Aorta (tissue), 5 donors: ENCODE measurements at places on chromosomes 2 and 18. TPM values are rescaled to one million over a fixed set of nuclear protein-coding genes. Genes with fewer than 3 reads are reported as not detected.

The PSTPIP2 gene
- 2.0 TPM for polyA plus RNA-seq

The IL1RL1 gene
- 6.9 TPM for polyA plus RNA-seq

The CNNM4 gene
- 2.3 TPM for polyA plus RNA-seq

The OSBPL1A gene
- 30.9 TPM for polyA plus RNA-seq

The CXCR2 gene
- polyA plus RNA-seq = 0.05 TPM

The OSR1 gene
- polyA plus RNA-seq = 13.1 TPM

The CAPN14 gene
- polyA plus RNA-seq = 0.18 TPM

The SCG2 gene
- polyA plus RNA-seq = 4.1 TPM

The ARHGAP15 gene
- 9.8 TPM for polyA plus RNA-seq

The GKN1 gene
- 5.1 TPM for polyA plus RNA-seq

- no peak for DNase-seq
- H3K27me3 ChIP-seq = no peaks in the 10 kb centered on the region
- H3K4me1 ChIP-seq = peaks cover 6% of the 10 kb centered on the region
- H3K36me3 ChIP-seq = no peaks in the 10 kb centered on the region
These were observed 335 bp downstream of the TRAK2 start for GRCh38 chr2:201450954-201451291.

GRCh38 chr2:127182626-127183458 is 37.3 kb downstream of the CYP27C1 start:
- DNase-seq = no peak
- H3K4me3 ChIP-seq = no peak overlapping the region
- H3K27me3 ChIP-seq = no peaks in the 10 kb centered on the region
- no peaks in the 10 kb centered on the region for H3K4me1 ChIP-seq

DNA sequence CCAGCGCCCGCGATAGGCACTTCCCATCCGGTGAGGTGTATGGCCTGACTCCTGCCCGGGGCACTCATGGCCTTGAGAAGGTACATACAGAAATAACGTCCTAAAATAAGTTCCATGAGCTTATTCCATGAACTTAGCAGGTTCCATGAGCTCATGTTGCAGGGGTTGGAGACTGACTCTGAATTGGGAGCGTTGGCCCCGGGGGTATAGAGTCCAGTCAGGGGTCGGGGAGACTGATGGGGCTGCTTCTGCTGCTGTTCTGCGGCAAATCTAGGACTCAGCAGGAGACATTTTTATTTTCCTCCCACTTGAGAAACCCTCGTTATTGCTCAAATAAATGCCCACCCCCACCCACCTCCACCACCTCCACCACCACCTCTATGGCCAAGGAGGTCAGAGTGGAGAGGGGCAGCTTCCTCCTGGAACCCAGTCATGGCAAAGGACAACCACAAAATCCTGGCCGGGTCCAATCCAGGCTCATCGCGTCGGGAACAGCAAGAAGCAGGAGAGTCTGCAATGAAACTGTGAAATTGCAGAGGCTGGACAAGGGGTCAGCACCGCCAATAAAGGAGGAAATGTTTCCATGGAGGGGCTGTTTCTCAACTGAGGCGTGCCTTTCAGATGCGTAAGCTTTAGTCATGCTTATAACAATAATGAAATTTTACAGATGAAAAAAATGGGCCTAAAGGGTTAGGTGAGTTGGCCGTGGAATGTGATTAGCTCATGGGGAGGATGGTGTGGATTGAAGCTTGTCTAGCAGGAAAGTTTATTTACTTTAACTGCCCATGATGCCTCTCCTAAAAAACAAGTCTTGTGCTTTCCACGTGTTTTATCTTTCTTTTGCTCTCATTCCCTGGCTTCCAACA is 136.6 kb upstream of the ALKAL2 start:
- H3K27ac ChIP-seq = no peak overlapping the region
- no peaks in the 10 kb centered on the region for H3K36me3 ChIP-seq
- no peak overlapping the region for H3K4me3 ChIP-seq
- H3K27me3 ChIP-seq = no peaks in the 10 kb centered on the region

- H3K4me1 ChIP-seq = no peaks in the 10 kb centered on the region
- H3K4me3 ChIP-seq = no peak overlapping the region
- H3K36me3 ChIP-seq = no peaks in the 10 kb centered on the region
These were observed 58.9 kb downstream of the KIAA1328 start for GRCh38 chr18:36887864-36888263.

GRCh38 chr2:196959281-196959680 is 32.8 kb upstream of the PGAP1 start:
- no peak overlapping the region for H3K4me3 ChIP-seq
- no peaks in the 10 kb centered on the region for H3K4me1 ChIP-seq
- no peaks in the 10 kb centered on the region for H3K36me3 ChIP-seq
- DNase-seq = no peak

- no peaks in the 10 kb centered on the region for H3K36me3 ChIP-seq
- no peak overlapping the region for H3K27ac ChIP-seq
- no peaks in the 10 kb centered on the region for H3K27me3 ChIP-seq
- no peak overlapping the region for H3K4me3 ChIP-seq
- no peak for DNase-seq
- no peaks in the 10 kb centered on the region for H3K4me1 ChIP-seq
These were observed 27.8 kb downstream of the ID2 start for GRCh38 chr2:8709611-8710010.

DNA sequence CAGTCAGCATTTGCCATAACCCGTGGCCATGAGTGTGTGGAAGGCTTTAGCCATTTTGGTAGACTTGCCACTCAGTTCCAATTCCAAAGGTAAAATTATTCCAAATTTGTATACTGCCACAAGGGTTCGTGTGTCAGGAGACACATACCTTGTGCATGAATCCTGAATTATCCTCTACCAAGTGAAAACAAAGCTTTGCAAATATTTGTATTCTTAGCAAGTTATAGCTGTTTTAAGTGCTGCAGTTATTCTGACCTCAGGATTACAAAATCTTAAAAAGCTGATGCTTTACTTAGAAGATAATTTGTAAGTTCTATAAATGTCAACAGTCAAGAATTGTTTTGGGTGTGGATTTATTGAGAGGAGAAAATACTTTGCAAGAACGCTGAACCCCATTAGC is 100.6 kb downstream of the ANTXR1 start:
- no peak overlapping the region for H3K4me3 ChIP-seq
- no peaks in the 10 kb centered on the region for H3K27me3 ChIP-seq

- no peaks in the 10 kb centered on the region for H3K4me1 ChIP-seq
- H3K4me3 ChIP-seq = no peak overlapping the region
- no peaks in the 10 kb centered on the region for H3K36me3 ChIP-seq
- no peaks in the 10 kb centered on the region for H3K27me3 ChIP-seq
- H3K27ac ChIP-seq = no peak overlapping the region
These were observed 183.0 kb downstream of the PMAIP1 start for GRCh38 chr18:60082790-60083189.

- no peaks in the 10 kb centered on the region for H3K4me1 ChIP-seq
- H3K36me3 ChIP-seq = no peaks in the 10 kb centered on the region
- H3K27ac ChIP-seq = no peak overlapping the region
These were observed 78.4 kb downstream of the LIMS1 start for GRCh38 chr2:108612514-108613183.

DNA sequence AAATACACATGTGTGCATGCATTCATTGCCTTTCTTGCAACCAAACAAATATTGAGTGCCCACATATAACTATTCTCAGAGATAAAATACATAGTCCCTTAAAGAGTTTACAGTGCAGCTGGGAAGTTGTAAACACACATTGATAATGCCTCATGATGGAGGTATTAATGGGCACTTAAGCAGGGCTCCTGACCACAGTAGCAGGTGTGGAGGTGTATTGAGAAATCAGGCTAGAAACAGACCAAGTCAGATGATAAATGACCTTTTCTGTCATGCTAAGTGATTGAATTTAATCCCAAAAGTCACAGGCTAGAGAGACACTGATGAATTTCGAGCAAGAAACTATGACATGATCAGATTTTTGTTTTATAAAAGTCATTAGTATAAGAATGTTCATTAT is 157.7 kb downstream of the ZNF385B start:
- no peak overlapping the region for H3K4me3 ChIP-seq
- no peaks in the 10 kb centered on the region for H3K27me3 ChIP-seq
- H3K27ac ChIP-seq = no peak overlapping the region
- H3K4me1 ChIP-seq = no peaks in the 10 kb centered on the region
- DNase-seq = no peak

DNA sequence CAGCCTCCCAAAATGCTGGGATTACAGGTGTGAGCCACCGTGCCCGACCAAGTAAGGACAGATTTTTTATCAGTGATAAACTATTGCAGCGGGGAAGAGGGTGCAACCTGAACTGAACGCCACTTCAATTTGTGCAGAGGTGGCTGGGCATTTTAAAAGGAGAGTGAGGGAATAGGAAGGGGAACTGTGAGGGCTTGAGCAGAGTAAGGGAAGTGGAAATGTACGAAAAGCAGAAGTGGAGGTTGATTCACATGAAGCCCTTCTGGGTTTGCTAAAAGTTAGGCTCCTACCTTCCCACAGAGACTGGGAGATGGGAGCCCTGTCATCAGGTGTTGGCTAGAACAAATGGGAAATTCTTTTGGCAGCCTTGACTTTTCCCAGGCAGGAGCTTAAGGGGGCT is 6.1 kb downstream of the STK11IP start:
- H3K27ac ChIP-seq = no peak overlapping the region
- peaks cover 3% of the 10 kb centered on the region for H3K36me3 ChIP-seq
- DNase-seq = no peak

DNA sequence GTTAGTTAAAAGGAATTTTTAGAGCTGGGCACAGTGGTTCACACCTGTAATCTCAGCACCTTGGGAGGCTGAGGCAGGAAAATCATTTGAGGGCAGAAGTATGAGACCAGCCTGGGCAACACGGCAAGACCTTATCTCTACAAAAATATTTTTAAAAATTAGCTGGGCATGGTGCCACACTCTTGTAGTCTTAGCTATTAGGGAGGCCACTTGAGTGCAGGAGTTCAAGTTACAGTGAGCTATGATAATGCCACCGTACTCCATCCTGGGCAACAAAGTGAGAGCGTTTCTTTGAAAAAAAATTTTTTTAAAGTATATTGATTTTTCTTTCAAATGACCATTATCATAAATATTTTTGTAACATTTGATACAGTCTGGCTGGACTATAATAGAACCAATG is 93.6 kb upstream of the FAM117B start:
- H3K36me3 ChIP-seq = no peaks in the 10 kb centered on the region
- no peak overlapping the region for H3K27ac ChIP-seq
- H3K4me3 ChIP-seq = no peak overlapping the region
- H3K27me3 ChIP-seq = no peaks in the 10 kb centered on the region
- no peak for DNase-seq

GRCh38 chr2:241848761-241849615 is 9.7 kb downstream of the PDCD1 start:
- H3K4me3 ChIP-seq = no peak overlapping the region
- H3K27me3 ChIP-seq = no peaks in the 10 kb centered on the region
- H3K36me3 ChIP-seq = no peaks in the 10 kb centered on the region
- DNase-seq = no peak
- no peaks in the 10 kb centered on the region for H3K4me1 ChIP-seq

- no peaks in the 10 kb centered on the region for H3K36me3 ChIP-seq
- H3K4me1 ChIP-seq = no peaks in the 10 kb centered on the region
- no peaks in the 10 kb centered on the region for H3K27me3 ChIP-seq
- DNase-seq = no peak
- H3K4me3 ChIP-seq = no peak overlapping the region
These were observed 150.7 kb upstream of the SLC14A2 start for GRCh38 chr18:45464619-45465018.

DNA sequence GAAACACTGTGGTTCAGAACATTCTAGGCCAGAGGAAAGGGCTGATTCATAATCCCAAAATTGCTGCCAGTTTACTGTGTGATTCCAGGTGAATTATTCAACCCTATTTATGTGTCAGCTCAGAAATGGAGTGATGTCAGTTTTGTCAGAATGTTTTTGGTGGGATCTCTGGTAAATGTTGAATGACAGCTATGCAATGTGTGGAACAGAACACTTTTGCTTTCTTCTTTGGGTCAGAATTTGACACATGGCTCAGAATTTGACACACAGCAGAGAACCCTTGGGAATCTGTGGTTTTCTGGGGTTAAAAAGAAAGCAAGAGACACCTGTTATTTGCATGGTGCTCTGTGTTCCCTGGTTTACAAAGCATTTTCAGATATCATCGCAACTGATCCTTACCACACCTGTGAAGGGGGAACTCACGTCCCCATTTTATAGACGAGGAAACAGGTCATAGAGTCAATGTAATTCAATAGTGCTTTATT is 1.6 kb upstream of the MTA3 start:
- H3K4me1 ChIP-seq = no peaks in the 10 kb centered on the region
- H3K27ac ChIP-seq = peak overlapping the region; percentile 16
- no peaks in the 10 kb centered on the region for H3K27me3 ChIP-seq
- no peak for DNase-seq
- H3K36me3 ChIP-seq = no peaks in the 10 kb centered on the region
- H3K4me3 ChIP-seq = no peak overlapping the region

DNA sequence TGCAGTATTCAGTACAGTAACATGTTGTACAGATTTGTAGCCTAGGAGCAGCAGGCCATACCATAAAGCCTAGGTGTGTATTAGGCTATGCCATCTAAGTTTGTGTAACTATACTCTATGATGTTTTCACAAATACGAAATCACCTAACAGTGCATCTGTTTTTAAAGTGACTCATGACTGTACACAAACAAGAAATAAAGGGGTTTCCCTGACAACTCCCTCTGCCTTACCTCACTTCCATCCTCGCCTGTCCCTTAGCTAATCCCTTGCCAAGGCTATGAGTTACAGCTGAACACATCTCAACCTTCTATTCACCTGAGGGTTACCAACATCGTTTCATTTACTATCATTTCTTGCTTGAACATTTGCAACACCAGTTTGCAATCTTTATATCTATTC is 78.6 kb upstream of the RPRM start:
- H3K4me1 ChIP-seq = no peaks in the 10 kb centered on the region
- H3K36me3 ChIP-seq = no peaks in the 10 kb centered on the region
- H3K27me3 ChIP-seq = no peaks in the 10 kb centered on the region
- H3K4me3 ChIP-seq = no peak overlapping the region

- no peaks in the 10 kb centered on the region for H3K27me3 ChIP-seq
- H3K36me3 ChIP-seq = no peaks in the 10 kb centered on the region
- DNase-seq = no peak
- no peak overlapping the region for H3K4me3 ChIP-seq
- H3K27ac ChIP-seq = no peak overlapping the region
These were observed 147.7 kb downstream of the KLHL29 start for GRCh38 chr2:23532391-23533337.

DNA sequence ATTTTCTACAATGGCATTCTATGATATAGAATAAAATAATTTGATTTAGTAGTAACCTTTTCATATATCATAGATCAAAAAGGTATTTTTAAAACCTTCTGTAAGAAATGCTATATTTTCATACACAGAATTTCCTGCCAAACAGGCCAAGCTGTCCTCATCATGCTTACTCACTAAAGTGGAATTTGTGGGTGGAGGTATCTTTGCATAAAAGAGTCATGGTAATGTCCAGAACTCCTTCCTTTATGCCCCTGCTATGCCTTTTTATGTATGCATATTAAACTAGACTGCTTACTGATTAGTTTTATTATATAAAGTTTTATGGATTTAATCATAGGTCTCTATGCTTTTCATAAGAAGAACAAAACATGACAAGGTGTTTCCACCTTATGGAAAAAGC is 27.5 kb upstream of the MARCHF7 start:
- H3K27ac ChIP-seq = no peak overlapping the region
- H3K4me3 ChIP-seq = no peak overlapping the region
- H3K27me3 ChIP-seq = no peaks in the 10 kb centered on the region
- DNase-seq = no peak

GRCh38 chr2:136613096-136613495 is 152.2 kb upstream of the THSD7B start:
- no peaks in the 10 kb centered on the region for H3K36me3 ChIP-seq
- no peak for DNase-seq
- no peaks in the 10 kb centered on the region for H3K27me3 ChIP-seq
- no peak overlapping the region for H3K4me3 ChIP-seq
